ENCODE measurements at places on chromosomes 3 and 15.

- no peak for DNase-seq
Measured at GRCh38 chr3:173921732-173922131, 524.2 kb downstream of the NLGN1 start.

DNA sequence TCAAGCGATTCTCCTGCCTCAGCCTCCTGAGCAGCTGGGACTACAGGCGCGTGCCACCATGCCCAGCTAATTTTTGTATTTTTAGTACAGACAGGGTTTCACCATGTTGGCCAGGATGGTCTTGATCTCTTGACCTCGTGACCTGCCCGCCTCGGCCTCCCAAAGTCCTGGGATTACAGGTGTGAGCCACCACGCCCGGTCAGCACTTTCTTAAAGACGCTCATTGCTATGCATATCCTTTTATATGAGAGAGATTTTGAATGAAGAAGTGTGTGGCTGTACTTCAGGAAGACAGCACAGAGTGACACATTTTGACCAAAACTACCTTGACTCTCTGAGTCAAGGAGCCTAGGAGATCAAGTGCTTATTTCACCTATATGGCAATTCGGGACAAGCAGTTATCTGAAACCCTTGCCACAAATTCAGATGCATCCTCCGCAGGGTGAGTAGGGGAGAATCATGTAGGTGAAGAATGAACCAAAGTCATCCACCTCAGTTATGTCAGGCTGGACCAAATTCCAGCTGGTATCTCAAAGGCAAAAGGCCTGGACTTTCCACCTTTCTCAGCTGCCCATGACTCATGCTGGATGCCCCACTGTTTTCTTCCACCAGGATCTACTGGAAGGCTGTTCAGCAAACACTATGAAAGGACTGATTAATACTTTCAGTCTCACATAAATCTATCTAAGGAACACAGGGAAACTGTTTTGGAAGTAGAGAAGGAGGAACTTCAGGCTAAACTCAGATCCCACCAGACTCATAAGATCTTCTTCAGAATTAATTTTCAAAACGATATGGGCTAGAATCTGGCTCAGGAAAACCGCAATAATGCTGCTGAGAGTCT, 31.9 kb downstream of the SUSD5 start:
- DNase-seq, result no peak

DNA sequence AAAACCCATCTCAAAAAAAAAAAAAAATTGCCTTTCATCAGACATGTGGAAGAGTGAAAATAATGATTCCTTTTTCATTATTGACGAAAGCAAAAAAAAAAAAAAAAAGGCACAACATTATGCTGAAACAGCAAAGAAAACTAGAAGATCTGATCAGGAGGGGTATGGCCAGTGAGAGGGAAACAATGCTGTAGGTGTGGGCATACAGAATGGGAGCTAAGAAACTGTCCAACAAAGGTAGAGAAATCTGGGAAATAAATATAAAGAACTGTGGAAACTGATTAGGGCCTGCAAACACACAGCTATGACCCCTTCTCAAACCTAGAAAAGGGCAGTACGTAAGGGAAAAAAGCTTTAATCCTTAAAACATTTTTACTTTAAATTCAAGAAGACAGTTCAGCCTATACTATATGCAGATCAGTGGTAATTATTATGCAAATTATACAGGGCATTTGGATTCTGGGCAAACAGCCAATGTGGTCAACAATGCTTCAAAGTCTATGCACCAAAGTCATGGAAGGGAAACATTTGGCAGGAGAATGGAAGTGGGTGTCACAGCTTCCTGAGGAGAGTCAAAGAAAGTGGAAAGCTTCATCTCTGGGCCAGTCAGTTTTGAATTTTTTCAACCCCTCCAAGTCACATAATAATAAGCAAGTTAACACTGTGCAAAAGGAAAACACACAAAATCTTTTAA, 68.3 kb upstream of the SLC12A8 start:
- DNase-seq, result peak; percentile 43

- DNase-seq, result no peak
Measured at GRCh38 chr3:78732471-78732870, 1035.3 kb downstream of the ROBO1 start.

DNA sequence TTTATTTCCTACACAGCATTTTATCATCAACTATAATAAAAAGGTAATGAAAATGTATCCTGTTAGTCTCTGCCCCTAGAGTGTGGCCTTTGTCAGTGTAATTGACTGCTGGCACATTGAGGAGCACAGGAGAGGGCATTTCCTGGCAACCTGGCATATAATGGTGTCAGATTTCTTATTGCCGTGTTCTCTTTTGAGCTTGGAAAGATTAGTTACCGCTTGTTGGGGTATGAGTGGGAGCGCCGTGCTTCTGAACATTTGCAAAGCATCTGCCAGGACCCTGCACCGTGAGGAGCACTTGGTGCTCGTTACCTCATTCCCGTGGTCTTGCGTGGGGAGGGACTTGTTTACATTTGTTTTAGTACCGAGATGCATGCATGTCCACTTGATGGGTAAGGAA, 124.4 kb downstream of the PTPRG start:
- no peak for DNase-seq
